Stimulated activated CD8-positive, alpha-beta memory T cell treated with anti-CD3 and anti-CD28 coated beads, Interleukin-7, amount 100 ng/mL, for 1 hour (primary cell): ENCODE measurements at places on chromosomes 7 and 10.

DNA sequence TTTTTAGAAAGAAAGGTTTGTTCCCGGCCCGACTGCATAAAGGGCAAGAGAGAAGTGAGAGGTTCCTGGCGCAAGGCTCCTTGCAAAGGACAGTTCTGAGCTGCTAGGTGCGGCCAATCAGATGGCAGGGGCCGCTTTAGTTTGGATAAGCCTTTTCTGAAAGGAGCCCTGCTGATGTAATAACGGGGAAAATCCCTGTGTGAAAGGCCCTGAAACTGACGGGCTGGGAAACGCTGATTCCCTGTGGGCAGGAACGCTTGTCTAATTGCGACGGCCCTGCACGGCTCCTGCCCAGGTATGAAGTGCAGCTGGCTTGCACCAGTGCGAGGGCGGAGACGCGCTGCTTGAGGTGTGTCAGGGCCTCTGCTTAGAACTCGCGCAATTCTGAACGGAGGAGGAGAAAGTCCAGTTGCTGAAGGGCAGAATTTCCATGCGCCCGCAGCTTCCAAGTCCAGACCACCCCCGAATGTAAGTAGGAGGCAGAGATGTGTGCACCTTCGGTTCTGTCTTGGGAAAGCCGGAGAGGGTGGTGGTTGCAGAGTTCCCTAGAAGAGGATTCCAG lies 30.5 kb downstream of the TACC2 start:
- DNase-seq: no peak

DNA sequence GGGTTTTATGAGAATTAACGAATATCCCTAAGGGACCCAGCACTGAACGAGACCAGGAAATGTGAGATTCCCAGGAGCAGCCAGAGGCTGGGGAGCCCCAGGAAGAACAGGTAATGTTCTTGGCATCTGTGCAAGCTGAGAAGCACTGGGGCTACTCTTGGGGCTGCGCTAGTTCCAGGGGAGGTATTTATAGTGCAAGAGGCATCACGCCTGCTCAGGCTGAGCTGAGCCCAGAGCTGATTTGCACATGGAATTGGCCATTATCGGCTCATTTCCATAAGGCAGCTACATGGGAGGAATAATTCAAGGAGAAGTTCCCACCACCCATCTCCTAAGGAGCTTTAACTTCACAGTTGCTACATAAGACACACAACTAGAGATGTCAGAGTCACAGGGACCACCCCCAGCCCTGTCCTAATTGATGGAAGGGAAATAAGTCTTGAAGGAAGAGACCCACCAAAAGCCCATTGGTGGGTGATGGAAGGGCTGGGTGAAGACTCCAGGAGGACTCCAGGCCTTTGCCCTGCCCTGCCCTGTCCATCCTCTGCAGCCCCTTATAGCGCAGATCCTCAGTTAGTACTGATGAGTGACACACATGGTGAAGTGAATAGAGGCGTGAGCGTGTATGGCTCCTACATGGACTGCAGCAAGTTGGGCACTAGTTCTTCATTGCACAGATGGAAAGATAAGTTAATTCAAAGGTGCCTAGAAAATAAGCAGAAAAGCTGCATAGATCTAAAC lies 178.9 kb downstream of the GRID1 start:
- DNase-seq: no peak

- no peak for DNase-seq
Observed at GRCh38 chr7:4871056-4871680, 9.3 kb upstream of the PAPOLB start.

- DNase-seq: no peak
Observed at GRCh38 chr10:103493362-103493915, at the start of gene NEURL1. TSS of gene NEURL1 (plus strand) at chr10:103493705. CDS start at chr10:103494388, 683 bp downstream.

GRCh38 chr7:2301511-2301863 lies 12.8 kb downstream of the SNX8 start:
- no peak for DNase-seq
